ENCODE measurements at places on chromosomes 5 and 9. TPM values are rescaled to one million over a fixed set of nuclear protein-coding genes. Genes with fewer than 3 reads are reported as not detected.

Gene ANKRD20A1
- 1.9 TPM for total RNA-seq

Gene FOXD1
- total RNA-seq, result 0.13 TPM

Gene TERT
- total RNA-seq, result 12.5 TPM

Gene CAMK4
- total RNA-seq, result 56.9 TPM

Gene PTGER4
- 57.3 TPM for total RNA-seq

Gene BAAT
- total RNA-seq, result 0.08 TPM

Gene RLN1
- total RNA-seq, result 0.70 TPM

Gene CDX1
- not detected for total RNA-seq

Gene APBA1
- 2.4 TPM for total RNA-seq

Gene FREM1
- not detected for total RNA-seq

Gene EGR1
- total RNA-seq, result 42.8 TPM

Gene PTGDS
- not detected for total RNA-seq

Gene SCGB3A2
- total RNA-seq, result not detected

Gene HSPA4
- 244 TPM for total RNA-seq

Gene TAF11L4
- total RNA-seq, result not detected

Gene GZMA
- 88.1 TPM for total RNA-seq

Gene CXCL14
- not detected for total RNA-seq

Gene CCDC69
- 24.3 TPM for total RNA-seq
